Daoy (cell line): ENCODE measurements at places on chromosomes 4 and X.

DNA sequence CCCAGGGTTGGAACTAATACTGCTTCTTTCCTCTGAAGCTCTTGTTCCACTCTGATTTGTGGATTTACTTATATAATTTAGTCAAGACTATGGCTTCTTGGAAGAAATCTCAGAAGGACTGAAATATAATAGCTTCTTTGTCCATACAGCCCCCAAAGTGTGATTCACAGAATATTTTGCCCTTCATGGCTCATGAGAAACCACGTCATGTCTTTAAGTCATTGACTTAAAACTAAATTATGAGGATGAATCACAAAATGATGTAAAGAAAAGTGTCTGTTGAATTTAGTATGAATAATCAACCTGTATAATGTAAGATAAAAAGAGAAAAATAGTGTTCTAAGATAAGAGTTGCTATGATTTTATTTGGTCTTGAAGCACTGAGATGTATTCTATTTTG, 43.3 kb upstream of the AGA start:
- peak; percentile 23 for DNase-seq

DNA sequence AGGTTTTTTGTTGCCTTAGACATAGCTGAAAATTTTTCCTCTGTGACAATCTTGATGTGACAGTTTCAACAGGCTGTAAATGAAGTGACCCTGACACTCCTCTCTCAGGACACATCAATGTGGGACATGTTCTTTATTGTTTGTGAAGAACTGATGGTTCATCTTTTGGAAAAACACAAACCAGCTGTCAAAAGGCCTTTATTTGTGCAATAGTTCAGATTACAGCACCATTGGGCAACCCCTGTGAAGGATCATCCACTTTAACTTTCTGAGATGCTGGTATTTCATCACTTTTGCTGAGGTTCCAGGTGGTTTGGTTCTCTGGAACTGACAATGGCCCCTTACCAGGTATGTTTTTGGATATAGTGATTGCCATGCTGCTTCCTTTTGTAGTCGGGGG, 40.3 kb downstream of the OSTC start:
- DNase-seq = no peak

DNA sequence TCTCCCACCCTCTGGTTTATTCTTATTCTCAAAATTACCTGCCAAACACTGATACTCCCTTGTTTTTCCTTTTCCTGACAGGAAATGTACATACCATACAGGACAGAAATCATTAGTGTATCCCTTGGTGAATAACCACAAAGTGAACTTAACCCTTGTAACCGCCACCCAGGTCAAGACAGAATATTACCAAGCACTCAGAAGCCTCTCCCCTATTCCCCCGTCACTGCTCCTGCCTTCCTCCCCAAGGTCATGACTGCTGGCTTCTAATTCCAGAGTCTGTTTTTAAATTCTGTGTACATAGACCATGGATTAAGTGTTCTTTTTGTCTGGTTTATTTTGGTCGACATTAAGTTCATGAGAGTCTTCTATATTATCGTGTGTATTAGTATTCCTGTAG, 37.7 kb downstream of the HTT start:
- no peak for DNase-seq

- no peak for DNase-seq
Observed at GRCh38 chrX:44816367-44816766, 27.5 kb upstream of the DUSP21 start.

DNA sequence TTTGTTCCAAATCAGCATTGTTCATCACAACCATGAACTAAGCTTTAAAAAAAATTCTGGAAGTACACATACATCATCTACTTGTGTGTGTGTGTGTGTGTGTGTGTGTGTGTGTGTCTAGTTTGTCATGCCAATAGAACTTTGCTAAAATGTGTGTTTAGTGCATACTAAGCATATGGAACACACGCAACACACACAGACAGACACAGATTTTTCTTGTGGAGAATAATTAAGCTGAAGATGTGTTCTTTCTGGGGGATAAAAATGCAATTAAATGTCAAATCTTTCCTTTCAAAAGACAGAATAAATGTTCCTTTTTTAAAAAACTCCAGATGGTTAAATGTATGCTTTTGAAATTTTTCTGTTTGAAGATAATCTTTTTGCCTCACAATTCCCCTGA, 530.4 kb upstream of the INTU start:
- no peak for DNase-seq

DNA sequence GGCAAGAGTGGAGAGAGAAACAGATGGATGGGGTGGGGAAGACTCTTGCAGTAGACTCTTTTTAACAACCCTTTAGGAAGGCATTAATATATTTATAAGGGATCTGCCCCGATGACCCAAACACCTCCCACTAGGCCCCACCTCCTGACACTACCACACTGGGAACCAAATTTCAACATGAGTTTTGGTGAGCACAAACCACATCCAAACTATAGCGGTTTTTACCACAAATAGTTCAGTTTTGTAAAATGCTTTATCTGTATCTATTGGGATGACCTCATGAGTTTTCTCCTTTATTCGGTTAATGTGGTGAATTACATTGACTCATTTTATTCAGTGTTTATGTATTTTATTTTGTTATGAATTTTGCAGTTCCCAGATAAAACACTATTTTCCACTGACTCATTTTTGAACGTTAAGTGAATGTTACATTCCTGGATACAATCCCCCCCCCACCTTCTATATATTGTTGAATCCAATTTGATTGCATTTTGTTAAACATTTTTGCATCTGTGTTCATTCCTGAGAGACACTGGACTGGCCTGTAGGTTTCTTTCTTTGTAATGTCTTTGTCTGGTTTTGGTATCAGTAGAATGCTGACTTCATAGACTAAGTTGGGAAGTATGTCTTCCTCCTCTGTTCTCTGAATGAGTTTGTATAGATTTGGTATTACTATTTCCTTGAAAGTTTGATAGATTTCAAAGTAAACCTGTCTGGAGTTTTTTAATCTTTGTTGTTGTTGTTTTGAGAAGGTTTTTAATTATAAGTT, 13.9 kb upstream of the CPLX1 start:
- no peak for DNase-seq

GRCh38 chrX:38627683-38628082, 66.3 kb downstream of the TSPAN7 start:
- DNase-seq = peak; percentile 3

DNA sequence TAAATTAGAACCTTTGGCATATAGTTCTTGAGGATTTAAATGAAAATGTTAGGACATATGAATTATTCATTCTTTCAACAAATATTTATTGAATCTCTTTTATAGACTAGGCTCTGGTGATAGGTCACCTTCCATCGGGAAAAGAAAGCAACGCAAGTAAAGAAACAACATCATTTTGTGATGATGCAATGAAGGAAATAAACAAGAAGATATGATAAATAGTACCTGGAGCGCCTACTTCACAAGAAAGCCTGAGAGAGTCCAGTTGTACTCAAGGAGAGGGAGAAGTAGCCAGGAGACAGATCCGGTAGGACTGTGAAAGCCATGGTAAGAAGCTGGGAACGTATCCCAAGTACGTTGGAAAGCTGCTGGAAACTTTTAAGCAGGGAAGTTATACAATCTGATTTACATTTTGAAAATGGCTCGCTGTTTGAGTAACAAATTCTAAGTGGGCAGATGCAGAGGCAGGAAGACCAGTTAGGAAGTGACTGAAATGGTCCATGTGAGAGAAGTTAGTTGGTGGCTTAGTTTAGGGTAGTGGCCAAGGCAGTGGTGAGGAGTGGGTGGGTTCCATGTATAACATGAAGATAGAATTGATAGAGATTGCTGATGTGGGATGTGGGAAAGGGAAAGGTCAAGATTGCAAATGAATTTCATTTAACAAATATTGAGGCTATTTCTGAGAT, 17.7 kb upstream of the CPE start:
- DNase-seq = no peak

- no peak for DNase-seq
Observed at GRCh38 chrX:5388087-5388486, 840.6 kb downstream of the NLGN4X start.

GRCh38 chrX:17669458-17669857, 67.8 kb upstream of the SCML1 start:
- no peak for DNase-seq

DNA sequence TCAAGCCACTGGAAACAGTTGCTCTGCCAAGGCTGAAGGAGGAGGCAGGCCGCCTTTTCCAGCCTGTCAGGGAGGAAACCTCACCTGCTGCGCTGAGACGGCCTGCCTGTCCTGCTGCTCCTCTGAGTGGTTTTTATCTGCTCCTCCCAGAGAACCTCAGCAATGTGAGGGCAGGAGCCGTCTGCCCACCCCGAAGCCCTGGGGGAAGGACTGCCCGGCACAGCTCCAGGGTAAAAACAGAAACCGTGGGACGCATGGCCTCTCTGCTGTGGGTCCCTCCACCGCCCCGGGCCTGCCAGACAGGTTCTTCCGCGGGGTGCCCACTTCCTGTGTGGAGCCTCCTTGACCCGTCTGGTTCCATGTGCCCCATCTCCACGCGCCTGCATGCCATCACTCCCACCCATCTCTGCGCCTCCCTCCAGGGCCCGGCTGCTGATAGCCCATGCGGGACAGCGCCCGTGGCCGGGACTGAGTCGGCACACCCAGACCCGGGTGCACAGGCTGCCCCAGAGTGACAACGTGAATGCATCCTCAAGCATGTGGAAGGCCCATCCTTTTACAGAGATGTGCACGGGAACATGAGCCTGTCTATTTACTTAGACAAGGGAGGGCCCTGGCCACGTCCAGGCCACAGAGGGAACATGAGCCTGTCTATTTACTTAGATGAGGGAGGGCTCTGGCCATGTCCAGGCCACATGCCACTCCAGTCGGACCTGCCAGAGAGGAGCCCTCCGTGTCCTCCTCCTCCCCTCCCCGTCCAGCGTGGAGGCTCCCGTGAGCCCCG, 4.0 kb upstream of the SLC49A3 start:
- DNase-seq = no peak

GRCh38 chr4:55347610-55348228, 1.7 kb downstream of the SRD5A3 start:
- no peak for DNase-seq

DNA sequence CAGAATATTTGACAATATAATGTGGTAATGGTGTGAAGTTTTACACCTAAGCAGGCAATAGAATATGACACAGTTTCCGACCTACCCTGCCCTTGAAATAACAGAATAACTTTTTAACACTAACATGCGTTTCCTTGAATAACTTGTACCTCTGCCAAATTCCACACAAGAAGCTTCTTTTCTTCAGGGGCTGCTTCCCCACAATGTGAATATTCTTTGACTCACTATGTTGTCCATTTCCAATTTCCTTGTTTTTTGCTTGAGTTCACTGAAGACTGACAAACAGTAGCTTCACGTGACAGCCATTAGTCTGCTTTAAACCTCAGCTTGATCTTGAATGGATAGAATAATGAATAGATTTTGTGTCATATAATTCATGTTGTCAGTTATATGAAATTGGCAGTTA, 14.3 kb downstream of the SHROOM3 start:
- no peak for DNase-seq

DNA sequence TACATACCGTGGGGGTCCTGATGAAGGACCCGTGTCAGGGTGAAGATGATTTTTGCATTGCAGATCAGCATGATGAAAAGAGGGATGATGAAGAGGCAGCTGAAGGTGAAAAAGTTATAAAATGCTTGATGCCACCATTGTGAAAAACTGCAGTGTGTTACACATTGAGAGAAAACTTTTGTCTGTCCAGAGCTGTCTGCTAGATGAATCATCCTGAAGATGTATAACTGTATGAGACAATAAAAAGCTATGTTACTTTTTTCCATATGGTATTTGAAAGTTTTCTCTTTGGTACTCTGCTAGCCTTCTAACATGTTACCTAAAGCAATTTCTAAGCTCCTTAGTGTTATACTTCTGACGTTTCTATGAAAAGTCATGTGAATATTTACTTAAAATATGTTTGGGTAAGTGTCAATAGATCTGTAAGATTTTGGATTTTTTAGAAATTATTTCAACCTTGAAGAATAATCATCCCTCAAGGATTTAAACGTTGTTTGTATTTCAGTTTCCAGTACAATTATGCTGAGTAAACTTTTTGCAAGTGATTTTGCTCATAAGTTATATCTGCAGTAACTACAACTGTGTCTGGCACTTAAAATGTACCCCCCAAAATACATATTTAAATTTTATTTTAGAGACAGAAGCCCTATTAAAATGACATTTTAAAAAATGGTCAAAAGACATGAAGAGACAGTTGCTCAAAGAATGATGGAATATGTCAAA, 9.5 kb downstream of the GNRHR start:
- no peak for DNase-seq

GRCh38 chr4:168551211-168551610, 54.4 kb downstream of the PALLD start:
- DNase-seq = no peak

- DNase-seq = no peak
Observed at GRCh38 chrX:17939724-17940123, 78.6 kb upstream of the RAI2 start.

- no peak for DNase-seq
Observed at GRCh38 chr4:183257808-183258207, 62.3 kb downstream of the CLDN22 start.

DNA sequence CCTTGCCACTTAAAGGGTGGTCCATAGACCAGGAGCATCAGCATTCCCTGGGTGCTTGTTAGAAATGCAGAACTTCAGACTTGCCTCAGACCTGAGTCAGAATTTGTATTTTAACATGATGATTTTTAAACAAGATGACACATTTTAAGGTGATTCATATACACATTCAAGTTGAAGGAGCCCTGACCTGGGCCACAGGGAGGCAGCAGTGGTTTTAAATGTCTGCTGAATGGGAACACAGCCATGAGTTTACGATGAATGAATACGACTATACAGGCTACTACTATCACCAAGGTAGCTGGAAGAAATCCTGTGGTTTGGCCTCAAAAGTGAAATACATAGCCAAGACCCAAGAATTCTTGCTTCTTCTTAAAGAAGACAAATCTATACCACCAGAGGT, 2.9 kb downstream of the HDAC8 start:
- DNase-seq = peak; percentile 42

- no peak for DNase-seq
Observed at GRCh38 chrX:108420481-108420880, 17.7 kb downstream of the COL4A6 start.

DNA sequence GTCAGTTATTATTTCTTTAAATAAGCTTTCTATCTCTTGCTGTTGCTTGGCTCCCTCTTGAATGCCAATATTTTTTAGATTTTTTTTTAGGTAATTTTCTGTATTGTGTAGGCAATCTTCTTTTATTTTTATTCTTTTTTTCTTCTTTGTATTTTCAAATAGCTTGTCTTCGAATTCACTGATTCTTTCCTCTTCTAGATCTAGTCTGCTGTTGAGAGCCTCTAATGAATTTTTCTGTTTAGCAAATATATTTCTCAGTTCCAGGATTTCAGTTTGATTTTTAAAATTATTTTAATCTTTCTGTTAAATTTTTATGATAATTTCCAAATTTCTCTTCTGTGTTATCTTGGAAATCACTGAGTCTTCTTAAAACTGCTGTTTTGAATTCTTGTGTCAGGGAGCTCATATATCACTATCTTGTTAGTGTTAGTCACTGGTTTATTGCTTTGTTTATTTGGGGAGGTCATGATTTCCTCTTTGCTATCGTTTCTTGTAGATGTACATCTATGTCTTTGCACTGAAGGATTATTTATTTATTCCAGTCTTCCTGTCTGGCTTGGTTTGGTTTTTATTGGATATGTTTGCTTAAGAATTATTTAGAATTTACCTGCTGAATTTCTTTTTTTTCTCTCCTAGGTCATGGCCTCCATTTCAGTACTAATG, 39.9 kb upstream of the GPRIN3 start:
- no peak for DNase-seq

- DNase-seq = no peak
Observed at GRCh38 chr4:159977907-159978617, 875.2 kb downstream of the RAPGEF2 start.

GRCh38 chr4:1989533-1990347, 19.0 kb downstream of the NELFA start:
- no peak for DNase-seq
